ENCODE measurements at places on chromosomes 13 and 19. TPM values are rescaled to one million over a fixed set of nuclear protein-coding genes. Genes with fewer than 3 reads are reported as not detected.
A peak's percentile ranks its signal among the peaks of the same experiment; 100 is the strongest.

Gene ONECUT3
- not detected for total RNA-seq

Gene CAPN12
- total RNA-seq: not detected

Gene ZSCAN4
- not detected for total RNA-seq

Gene PNMA8C
- 1.5 TPM for total RNA-seq

Gene ACP7
- not detected for total RNA-seq

Gene GRIK5
- total RNA-seq: not detected

Gene B3GNT3
- total RNA-seq: not detected

Gene SLC7A10
- total RNA-seq: 0.53 TPM

Gene WTIP
- 4.7 TPM for total RNA-seq

DNA sequence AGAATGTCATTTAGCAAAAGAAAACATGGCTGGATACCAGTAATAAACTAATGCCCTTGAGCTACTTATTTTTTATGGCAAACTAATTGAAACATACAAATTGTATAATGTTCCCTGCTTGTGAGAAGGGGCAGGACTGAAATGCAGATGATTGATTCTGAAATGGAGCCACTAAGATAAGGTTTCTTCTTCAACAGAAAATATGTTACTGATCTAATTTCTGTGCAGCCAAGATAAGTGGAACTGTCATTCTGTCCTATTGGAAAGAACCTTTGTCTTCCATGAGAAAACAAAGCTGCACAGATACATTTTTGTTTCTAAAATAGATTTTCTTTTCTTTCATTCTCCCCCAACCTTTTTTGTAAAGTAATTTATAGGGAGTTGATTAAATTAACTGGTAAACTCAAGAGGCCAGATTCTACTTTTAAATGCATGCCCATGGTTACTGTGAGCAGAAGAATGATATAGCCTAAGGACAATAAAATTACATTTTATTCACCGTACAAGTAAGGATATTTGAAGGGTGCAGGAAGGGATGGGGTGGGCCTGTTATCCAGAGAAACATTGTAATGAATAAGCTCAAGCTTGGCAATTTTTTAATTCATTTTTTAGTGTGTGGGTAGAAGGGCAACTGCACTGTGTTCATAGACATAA lies 39.9 kb downstream of the STARD13 start:
- no peaks in the 10 kb centered on the region for H3K36me3 ChIP-seq
- DNase-seq: no peak
- peaks cover 11% of the 10 kb centered on the region for H3K4me1 ChIP-seq
- H3K27me3 ChIP-seq: no peaks in the 10 kb centered on the region
- H3K4me3 ChIP-seq: no peak overlapping the region

GRCh38 chr13:89541091-89542030 lies 1806.1 kb upstream of the MIR17HG start:
- no peak overlapping the region for H3K4me3 ChIP-seq
- H3K4me1 ChIP-seq: no peaks in the 10 kb centered on the region
- DNase-seq: no peak
- H3K36me3 ChIP-seq: no peaks in the 10 kb centered on the region
- H3K27ac ChIP-seq: no peak overlapping the region

DNA sequence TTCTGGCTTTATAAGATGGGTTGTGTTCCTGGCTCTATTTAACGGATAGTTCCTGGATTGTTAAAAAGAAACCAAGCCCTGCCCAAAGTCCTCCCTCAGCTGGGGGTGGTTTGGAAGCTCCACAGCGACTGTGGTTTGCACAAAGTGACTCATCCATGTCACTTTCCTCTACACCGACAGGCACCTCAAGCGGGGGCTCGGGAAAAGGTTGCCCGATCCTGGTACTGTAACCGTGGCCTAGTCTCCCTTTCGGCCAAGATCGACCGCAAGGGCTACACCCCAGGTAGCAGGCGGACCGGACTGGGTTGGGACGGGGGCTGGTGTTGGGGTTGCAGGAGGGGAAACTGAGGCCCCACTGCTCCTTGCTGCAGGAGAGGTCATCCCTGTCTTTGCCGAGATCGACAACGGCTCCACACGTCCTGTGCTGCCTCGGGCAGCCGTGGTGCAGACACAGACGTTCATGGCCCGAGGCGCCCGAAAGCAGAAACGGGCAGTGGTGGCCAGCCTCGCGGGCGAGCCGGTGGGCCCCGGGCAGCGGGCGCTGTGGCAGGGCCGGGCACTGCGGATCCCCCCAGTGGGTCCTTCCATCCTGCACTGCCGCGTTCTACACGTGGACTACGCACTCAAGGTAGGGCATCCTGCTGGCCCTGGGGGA lies 1.6 kb downstream of the ARRDC2 start:
- no peaks in the 10 kb centered on the region for H3K27me3 ChIP-seq
- H3K27ac ChIP-seq: no peak overlapping the region
- H3K4me1 ChIP-seq: peaks cover 9% of the 10 kb centered on the region
- peak overlapping the region; percentile 62 for H3K4me3 ChIP-seq
- no peak for DNase-seq

- no peak overlapping the region for H3K27ac ChIP-seq
- no peaks in the 10 kb centered on the region for H3K27me3 ChIP-seq
- H3K4me3 ChIP-seq: no peak overlapping the region
- no peaks in the 10 kb centered on the region for H3K4me1 ChIP-seq
- peak; percentile 66 for DNase-seq
These were observed 7.0 kb downstream of the CAB39L start for GRCh38 chr13:49436890-49437289.

- H3K36me3 ChIP-seq: no peaks in the 10 kb centered on the region
- H3K4me1 ChIP-seq: no peaks in the 10 kb centered on the region
- no peak overlapping the region for H3K27ac ChIP-seq
These were observed 1607.0 kb downstream of the PCDH9 start for GRCh38 chr13:65623148-65623547.

DNA sequence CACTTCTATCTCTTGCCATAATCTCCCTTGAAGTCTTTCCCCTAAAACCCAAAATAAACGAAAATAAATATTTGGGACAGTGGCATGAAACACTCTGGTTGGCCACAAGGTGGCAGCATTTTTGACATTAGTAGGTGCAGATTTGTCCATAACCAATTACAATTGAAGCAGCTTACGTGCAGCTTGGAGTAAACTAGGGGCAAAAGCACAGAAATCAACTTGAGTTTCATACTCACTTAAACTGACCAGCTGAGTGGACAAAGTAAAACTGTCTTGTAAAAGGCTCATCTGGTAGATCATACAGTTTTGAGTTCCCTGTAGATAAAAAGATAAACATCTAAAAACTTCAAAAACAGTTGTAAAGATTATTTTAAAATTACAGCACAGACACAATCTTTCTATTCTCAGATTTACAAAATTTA lies 18.8 kb downstream of the PDCD5 start:
- no peak overlapping the region for H3K27ac ChIP-seq
- peak; percentile 24 for DNase-seq
- H3K27me3 ChIP-seq: no peaks in the 10 kb centered on the region
- H3K4me3 ChIP-seq: no peak overlapping the region

DNA sequence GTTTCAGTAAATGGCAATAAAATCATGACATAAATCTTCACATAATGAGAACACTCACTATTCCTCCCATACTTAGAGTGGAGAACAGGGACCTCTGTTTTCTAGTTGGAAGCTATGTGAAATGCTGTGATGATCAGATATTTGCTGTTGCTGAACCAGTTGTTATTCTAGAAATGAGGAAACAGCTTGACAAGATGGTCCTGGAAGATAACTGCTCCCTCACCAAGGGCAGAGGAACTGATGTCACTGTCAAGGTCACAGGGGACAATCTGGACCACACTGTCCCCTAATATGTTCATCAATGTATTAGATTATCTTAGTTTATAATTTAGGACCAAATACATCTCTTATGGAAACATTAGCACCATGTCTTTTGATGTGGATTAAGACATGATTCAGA lies 1173.3 kb downstream of the PCDH17 start:
- H3K27me3 ChIP-seq: no peaks in the 10 kb centered on the region
- no peak overlapping the region for H3K27ac ChIP-seq
- H3K4me1 ChIP-seq: no peaks in the 10 kb centered on the region
- no peak for DNase-seq
- H3K4me3 ChIP-seq: no peak overlapping the region

DNA sequence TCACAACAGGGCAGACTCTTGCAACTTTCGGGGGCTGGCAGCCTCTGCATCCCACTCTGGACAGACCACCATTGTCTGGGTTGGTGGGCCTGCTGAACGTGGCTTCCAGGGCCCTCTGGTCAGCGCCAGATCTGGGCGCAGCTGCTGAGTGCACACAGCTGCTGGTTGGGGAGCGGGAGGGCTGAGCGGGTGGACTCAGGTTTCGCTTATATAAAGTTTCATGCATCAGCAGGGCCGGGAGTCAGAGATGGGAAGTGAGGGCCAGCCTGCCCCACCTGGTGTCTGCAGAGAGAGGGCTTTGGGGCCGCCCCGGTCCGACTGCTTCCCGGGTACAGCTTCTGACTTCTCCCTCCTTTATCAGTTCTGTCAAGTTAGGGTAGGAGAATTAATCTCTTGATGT lies 6.9 kb downstream of the ARHGEF7 start:
- H3K4me3 ChIP-seq: no peak overlapping the region
- H3K27ac ChIP-seq: no peak overlapping the region
- H3K27me3 ChIP-seq: no peaks in the 10 kb centered on the region
- no peaks in the 10 kb centered on the region for H3K4me1 ChIP-seq
- DNase-seq: no peak

DNA sequence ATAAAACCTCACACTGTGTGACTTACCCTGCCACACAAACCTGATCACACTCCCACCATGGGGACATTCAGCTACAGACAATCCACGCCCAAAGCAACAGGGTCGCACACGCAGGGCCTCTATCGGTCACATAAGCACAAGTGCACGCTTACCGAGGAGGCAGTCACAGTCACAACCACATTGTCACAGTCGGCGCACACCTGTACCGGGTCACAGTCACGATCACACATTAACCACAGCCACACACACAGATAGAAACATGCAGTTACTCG lies 579 bp downstream of the ZNF566 start:
- peak overlapping the region; percentile 96 for H3K27ac ChIP-seq
- no peak for DNase-seq
- peak overlapping the region; percentile 89 for H3K4me3 ChIP-seq
- H3K4me1 ChIP-seq: peaks cover 10% of the 10 kb centered on the region
- H3K27me3 ChIP-seq: no peaks in the 10 kb centered on the region

DNA sequence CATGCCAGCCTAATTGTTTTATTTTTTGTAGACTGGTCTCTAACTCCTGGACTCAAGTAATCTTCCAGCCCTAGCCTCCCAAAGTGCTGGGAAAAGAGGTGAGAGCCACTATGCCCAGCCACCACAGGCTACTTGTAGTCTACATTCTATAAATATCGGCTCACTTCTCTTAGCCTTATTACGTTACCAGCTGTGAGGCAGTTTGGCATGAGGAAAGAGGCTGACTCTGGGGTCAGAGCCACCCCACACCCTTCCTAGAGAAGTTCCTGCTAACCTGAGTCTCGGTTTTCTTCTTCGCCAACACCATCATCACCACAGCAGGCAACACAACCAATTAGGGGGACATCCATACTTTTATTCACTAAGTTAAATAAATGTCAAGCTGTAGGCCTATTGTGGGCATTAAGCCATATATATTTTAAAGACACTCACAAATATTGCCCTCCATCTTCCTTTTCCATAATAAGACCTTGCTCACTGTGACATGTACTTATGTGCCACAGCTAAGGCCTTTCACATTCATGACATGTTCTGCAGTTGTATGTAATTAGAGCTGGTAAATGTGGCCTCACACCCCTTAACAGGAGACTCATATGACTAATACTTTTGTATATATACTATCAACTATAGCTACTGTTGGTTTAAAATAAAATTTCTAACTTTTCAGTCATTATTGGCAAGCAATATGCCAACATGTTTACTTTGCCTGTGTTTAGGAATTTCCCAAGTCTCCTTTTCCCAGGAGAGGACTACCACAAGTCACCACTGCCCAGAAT lies 5.7 kb downstream of the SLC25A30 start:
- no peaks in the 10 kb centered on the region for H3K27me3 ChIP-seq
- H3K27ac ChIP-seq: no peak overlapping the region
- H3K4me3 ChIP-seq: no peak overlapping the region
- H3K4me1 ChIP-seq: peaks cover 11% of the 10 kb centered on the region

GRCh38 chr19:49687566-49688316 lies 1.7 kb upstream of the ADM5 start:
- no peaks in the 10 kb centered on the region for H3K27me3 ChIP-seq
- peaks cover 3% of the 10 kb centered on the region for H3K4me1 ChIP-seq
- H3K4me3 ChIP-seq: no peak overlapping the region
- H3K27ac ChIP-seq: no peak overlapping the region
- DNase-seq: no peak

GRCh38 chr13:24192057-24192810 lies 31.7 kb downstream of the SPATA13 start:
- H3K4me1 ChIP-seq: no peaks in the 10 kb centered on the region
- H3K4me3 ChIP-seq: no peak overlapping the region
- no peaks in the 10 kb centered on the region for H3K27me3 ChIP-seq
- no peak for DNase-seq
- H3K36me3 ChIP-seq: no peaks in the 10 kb centered on the region
- H3K27ac ChIP-seq: no peak overlapping the region

GRCh38 chr13:21020176-21020575 lies 41.2 kb downstream of the LATS2 start:
- no peaks in the 10 kb centered on the region for H3K36me3 ChIP-seq
- H3K4me1 ChIP-seq: peaks cover 26% of the 10 kb centered on the region
- no peak overlapping the region for H3K4me3 ChIP-seq
- peak overlapping the region; percentile 41 for H3K27ac ChIP-seq

DNA sequence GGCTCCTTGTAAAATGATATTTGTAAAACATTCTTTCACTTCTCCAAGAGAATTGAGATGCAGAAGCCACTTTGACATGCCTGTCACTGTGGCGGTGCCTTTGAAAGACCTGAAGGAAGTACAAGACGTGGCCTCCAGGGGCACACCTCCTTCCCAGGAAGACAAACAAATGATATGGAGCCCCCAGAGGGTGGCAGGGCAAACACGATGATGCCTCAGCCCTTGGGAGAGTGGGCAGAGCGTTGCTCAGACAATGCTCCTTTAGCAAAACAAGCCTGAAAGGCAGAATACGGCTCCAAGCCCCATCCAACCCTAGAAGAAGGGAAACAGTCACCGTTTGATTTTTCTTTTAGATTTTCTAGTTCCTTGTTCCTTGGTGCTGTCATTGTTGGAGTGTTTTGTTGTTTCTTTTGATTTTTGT lies 9.2 kb upstream of the ATP12A start:
- no peaks in the 10 kb centered on the region for H3K36me3 ChIP-seq
- DNase-seq: no peak
- H3K27ac ChIP-seq: no peak overlapping the region
- no peaks in the 10 kb centered on the region for H3K27me3 ChIP-seq

DNA sequence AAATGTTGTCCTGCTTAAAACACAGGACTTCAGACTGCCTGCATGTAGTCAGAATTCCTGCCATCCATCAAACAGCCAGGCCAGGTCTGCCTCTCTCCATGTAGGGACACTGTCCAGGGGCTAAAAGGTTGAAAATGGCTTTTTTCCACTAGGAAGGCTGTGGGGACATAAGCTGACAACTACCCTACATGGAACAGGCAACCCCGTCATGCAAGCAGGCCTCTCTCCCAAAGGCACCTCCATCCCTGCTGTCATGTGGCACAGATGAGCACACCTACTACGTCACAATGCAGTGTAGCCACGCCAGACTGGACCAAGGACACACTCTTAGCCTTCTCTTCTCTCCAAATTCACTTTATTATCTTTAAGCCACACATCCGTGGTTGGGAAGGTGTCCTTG lies 40.8 kb downstream of the LATS2 start:
- no peaks in the 10 kb centered on the region for H3K27me3 ChIP-seq
- H3K27ac ChIP-seq: peak overlapping the region; percentile 41
- DNase-seq: peak; percentile 78
- H3K4me1 ChIP-seq: peaks cover 22% of the 10 kb centered on the region
- H3K4me3 ChIP-seq: no peak overlapping the region

GRCh38 chr13:48437371-48437770 lies 24.5 kb upstream of the LPAR6 start:
- H3K4me3 ChIP-seq: no peak overlapping the region
- no peaks in the 10 kb centered on the region for H3K36me3 ChIP-seq
- DNase-seq: peak; percentile 79
- peaks cover 29% of the 10 kb centered on the region for H3K4me1 ChIP-seq
- no peaks in the 10 kb centered on the region for H3K27me3 ChIP-seq
